Activated CD8-positive, alpha-beta memory T cell treated with anti-CD3 and anti-CD28 coated beads for 48 hours (primary cell): ENCODE measurements at places on chromosomes 1 and 21.

DNA sequence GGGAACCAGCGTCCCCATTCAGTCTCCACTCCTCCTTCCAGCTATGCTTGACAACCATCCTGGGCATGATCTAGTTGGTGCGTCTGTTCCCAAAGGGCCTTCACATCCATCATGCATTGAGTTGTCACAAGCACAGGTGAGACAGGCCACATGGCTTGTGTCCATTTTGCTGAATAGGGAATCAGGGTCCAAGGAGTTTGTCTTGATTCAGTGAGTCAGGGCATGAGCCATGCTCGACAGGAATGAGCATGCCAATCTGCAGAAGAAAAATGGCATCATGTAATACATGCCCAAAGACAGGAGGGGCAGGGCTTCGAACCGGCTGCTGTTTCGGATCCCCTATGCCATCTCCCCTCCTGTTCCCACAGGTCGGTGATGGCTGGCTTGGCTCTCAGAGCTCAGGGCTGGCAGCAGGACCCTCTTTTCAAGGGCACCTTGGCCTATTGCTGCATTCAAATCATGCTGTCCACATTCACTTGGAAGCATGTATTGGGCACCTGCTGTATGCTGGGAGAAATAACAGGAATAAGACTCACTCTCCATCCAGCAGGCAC is 44.5 kb downstream of the PKP1 start:
- no peak for DNase-seq

- DNase-seq = no peak
Measured at GRCh38 chr1:202197653-202198365, 4.2 kb downstream of the LGR6 start.

- no peak for DNase-seq
Measured at GRCh38 chr1:77316006-77316405, 34.2 kb downstream of the AK5 start.

GRCh38 chr1:11109047-11109760 is 9.5 kb upstream of the EXOSC10 start:
- DNase-seq = no peak

GRCh38 chr1:34781071-34781843 is at the start of gene GJB3:
TSS of gene GJB3 (plus strand) at chr1:34781214. CDS start at chr1:34784763, 3,549 bp downstream.
- no peak for DNase-seq

DNA sequence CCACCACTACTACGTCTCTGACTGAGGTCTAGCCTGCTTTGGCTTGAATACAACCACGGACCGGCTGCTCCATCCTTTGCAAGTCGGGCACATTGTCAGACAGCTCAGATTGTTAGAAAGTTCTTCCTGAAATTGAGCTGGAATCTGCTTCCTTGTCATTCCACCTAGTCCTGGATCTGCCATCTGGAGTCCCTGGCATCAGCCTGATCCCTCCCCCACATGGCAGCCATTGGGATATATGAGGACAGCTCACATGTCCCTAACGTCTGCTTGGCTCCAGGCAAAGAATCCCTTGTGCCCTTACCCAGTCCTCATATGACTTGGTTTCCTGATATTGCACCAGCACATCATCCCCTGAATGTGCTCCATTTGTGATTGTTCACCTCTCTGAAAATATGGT is 56.3 kb upstream of the SYT6 start:
- no peak for DNase-seq

- DNase-seq = no peak
Measured at GRCh38 chr1:18890706-18891425, 11.5 kb downstream of the ALDH4A1 start.

- no peak for DNase-seq
Measured at GRCh38 chr1:211148366-211148765, 14.4 kb upstream of the KCNH1 start.

- DNase-seq = no peak
Measured at GRCh38 chr1:67675800-67676199, 9.2 kb upstream of the GADD45A start.

- DNase-seq = no peak
Measured at GRCh38 chr1:9606948-9607347, 18.2 kb downstream of the TMEM201 start.

DNA sequence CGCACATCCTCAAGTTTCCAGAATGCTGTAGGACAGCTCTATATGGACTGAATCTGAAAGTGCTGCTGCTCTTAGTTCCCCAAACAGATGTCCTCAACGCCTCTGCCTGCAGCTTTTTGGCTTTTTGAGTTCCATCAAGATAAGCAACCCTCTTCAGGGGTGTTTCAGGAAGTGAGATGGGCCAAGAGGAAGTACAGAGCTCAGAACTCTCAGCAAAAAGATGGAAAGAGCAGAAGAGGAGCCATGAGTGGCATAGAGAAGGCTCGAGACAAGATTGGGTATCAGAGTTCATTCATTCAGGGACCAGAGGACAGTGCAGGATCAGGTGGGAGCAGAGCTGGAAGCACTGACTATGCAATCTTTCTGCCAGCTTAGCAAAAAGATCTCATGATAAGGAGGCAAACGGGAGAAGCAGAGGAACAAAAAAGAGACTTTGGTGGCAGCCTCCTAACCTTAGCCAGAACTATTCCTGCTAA is at the start of the genes ADORA3 and TMIGD3:
ADORA3 (minus strand) TSS at position 49 of the 476 bp plus-strand sequence. CDS start 279 bp downstream, outside the sequence.
TMIGD3 (minus strand) TSS at position 49 of the 476 bp plus-strand sequence. CDS start 279 bp downstream, outside the sequence.
- DNase-seq = no peak

DNA sequence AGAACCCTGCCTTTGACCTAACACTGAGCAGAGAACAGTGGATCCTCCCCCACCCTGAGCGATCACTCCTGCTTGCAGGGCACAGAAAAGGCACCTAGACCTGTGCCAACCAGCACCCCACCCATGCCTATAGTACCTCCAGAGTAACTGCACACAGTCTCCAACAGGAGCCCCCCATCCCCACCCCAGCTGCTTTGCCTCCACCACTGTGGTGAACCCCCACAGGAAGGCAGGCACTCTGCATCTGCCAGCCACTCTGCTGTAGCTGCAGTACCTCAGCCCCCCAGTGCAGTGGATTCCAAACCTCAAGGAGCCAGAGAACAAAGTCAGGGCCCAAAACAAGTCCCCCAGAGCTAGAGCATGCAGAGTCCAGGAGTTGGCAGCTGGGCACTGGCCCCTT is 10.7 kb downstream of the SPATC1L start:
- DNase-seq = no peak

GRCh38 chr1:44832056-44832705 is 10.9 kb downstream of the PTCH2 start:
- no peak for DNase-seq

DNA sequence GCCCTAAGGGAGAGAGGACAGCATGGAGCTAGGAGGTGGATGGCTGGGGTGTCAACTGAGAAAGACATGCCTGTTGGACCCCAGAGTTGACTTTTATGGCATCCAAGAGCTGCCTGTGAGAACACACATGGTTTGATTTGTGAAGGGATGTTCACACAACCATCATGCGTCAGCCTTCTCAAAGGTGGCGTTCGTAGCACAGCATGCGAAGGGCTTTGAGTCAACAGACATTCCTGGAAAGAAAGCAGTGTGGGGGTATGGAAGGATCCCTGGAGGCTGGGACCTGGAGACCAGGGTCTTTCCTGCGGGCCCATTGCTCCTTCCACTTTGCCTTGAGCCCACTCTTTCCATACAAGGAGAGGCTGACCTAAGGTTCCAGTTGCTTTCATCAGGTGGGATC is 6.4 kb upstream of the WNT3A start:
- DNase-seq = no peak

- DNase-seq = no peak
Measured at GRCh38 chr1:66394603-66395002, 139.3 kb upstream of the SGIP1 start.

- DNase-seq = no peak
Measured at GRCh38 chr1:200794506-200795065, 55.9 kb downstream of the CAMSAP2 start.

DNA sequence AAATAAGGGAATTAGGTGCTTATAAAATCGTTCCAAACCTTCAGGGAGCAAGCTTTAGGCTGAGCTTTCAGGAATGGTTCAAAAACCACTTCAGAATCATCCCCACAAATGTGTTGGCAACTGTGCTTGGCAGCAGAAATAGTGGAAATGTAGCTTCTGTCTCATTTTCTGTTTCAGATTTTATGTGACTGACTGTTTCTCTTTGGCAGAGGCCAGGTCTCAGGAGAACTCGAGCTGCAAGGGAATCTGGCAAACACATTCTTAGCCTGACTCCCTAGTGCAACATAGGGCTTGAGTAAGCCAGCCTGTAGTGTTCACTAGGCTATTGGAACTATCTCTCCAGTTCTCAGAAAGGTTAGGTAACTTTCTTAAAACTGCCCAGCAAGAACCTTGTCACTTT is 128.6 kb downstream of the PLA2G4A start:
- DNase-seq = no peak

DNA sequence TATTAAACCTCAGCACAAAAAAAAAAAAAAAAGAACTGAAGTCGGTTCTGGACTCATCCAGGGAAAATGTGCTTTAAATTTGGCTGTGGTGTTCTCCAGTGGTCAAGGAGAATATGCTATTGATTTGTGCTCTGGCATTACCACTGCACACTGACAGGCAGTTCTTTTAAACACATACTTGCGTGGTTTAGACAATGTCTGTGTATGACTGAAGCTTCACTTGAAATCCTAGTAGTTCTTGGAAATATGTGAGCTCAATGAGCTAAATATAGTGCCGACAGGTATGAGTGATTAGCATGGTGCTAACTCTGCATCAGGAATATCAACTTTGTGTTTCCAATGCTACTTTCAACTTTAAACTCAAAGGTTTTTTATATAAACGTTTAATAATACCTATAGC is 415.6 kb downstream of the SMYD3 start:
- no peak for DNase-seq

DNA sequence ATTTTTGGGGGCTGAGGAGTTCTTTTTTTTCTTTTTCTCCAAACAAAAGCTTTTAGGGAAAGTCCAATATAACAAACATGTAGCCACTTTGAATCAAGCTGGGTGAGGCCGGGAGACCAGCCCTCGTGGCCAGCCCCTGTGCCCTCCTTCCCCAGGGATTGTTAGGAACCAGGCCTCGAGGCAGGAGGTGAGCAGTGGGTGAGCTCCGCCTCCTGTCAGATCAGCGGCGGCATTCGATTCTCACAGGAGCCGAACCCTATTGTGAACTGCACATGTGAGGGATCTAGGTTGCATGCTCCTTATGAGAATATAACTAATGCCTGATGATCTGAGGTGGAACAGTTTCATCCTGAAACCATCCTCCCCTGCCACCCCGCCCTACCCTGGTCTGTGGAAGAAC is 41.8 kb upstream of the TTC22 start:
- no peak for DNase-seq

- no peak for DNase-seq
Measured at GRCh38 chr1:58942759-58943191, 158.9 kb upstream of the JUN start.

GRCh38 chr1:168714012-168714411 is 15.0 kb downstream of the DPT start:
- DNase-seq = no peak

- peak; percentile 77 for DNase-seq
Measured at GRCh38 chr1:43171876-43172526, at the start of the genes CFAP57 and EBNA1BP2. TSS of gene CFAP57 (plus strand) at chr1:43172330. CDS start at chr1:43172754, 424 bp downstream. TSS of gene EBNA1BP2 (minus strand) at chr1:43172290. CDS start at chr1:43172118, 172 bp downstream.

DNA sequence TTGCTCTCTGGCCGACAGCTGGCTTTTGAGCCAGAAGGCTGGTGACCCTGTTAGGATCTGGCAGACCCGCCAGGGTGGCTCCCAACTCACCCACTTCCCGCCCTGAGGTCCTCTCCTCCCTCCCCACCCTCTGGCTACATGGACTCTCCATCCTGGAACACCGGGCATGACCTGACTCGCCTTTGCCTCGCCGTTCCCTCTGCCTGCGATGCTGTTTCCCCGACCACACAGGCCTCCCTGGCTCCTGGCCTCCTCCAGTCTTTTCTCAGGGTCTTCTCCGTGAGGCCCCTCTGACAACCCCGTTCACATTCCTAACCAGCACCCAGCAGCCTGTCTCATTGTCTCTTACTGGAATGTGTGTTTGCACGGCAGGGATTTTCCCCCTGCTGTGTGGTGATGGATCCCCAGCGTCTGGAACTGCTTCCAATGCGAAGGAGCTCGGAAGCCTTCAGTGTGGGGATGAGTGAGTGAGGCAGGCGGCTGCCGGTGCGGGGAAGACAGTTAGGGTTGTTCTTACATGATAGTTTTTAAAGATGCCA is 46.0 kb upstream of the POFUT2 start:
- no peak for DNase-seq

DNA sequence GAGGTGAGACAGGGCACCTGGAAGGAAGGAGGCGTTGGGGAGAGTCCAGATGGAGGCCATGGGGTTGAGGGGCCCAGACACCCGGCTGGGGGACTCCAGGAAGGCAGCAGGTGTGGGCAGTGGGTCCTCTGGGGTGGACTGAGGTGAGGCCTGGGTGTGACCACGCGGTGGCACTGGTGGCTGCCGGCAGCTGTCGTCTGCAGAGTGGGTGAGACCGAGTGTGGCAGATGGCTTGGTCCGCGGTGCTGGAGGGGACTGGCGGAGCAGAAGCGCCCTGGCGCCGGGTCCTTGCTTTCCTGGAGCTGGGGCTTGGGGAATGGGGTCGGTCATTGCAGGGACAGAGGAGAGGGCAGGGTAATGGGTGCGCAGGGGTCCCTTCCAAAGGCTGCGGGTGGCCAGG is 12.5 kb downstream of the AGRN start:
- no peak for DNase-seq

GRCh38 chr1:219582296-219582695 is 30.6 kb downstream of the ZC3H11B start:
- DNase-seq = no peak

DNA sequence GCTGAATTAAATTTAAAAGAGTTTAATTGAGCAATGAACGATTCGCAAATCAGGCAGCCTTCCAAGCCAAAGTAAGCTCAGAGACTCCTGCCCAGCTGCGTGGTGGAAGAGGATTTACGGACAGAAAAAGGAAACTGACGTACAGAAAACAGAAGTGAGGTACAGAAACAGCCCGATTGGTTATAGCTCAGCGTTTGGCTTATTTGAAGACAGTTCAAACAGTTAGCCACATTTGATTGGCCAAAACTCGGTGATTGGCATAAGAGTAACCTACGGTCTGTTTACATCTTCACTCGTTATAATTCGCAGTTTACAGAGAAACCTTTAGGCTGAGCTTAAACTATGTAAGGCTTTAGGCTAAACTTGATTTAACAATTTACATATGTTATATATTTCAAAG is 46.9 kb downstream of the CR1L start:
- DNase-seq = no peak

GRCh38 chr1:27343639-27344025 is 1.8 kb downstream of the SYTL1 start:
- no peak for DNase-seq

- no peak for DNase-seq
Measured at GRCh38 chr21:44765231-44766013, 36.2 kb downstream of the UBE2G2 start.
